Osteocyte (in vitro differentiated cells): ENCODE measurements at places on chromosomes 4 and X.

DNA sequence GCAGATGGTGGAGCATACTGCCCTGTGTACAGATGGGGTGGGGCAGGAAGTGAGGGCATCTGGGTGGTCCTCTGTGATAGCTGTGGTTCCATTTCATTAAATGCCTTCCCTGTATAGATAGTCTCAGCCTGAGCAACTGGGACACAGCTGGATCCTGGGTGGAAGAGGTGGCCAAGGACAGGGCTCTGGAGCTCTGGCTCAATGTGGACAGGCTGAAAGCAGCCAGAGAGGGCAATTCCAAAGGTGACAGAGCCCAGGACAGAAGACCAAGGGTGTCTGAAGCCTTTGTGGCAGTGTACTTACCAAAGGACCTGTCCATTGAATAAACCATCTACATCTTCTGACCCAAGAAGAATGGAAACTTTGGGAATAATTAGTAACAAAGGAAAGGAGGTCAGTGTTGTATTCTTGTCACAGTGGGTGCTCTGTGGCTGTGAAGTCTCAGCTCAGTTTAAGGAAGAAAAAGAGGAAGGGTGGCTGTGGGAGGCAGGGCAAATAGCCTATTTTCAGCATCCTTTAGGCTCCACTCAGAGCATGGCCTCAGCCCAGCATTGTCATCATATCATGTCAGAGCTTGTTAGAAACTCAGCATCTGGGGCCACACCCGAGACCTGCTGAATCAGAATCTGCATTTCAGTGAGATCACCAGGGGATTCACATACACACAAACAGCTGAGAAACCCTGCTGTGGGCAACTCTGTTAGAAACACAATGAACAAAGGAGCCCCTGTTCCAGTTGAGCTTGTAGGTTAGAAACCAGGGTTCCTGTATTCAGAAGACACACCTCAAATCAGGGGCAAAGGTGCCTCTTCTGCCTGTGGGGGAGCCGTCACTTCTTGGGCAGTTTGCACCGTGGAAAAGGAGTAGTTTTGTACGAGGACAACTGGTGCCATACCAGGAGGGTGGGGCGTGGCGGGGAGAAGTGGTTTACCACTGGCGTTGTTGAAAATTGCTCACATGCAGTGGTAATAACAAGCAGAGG, 168.6 kb downstream of the PTTG2 start:
- H3K4me1 ChIP-seq, result peaks cover 40% of the 10 kb centered on the region
- DNase-seq, result no peak
- H3K27me3 ChIP-seq, result no peaks in the 10 kb centered on the region
- peaks cover 17% of the 10 kb centered on the region for H3K36me3 ChIP-seq
- H3K4me3 ChIP-seq, result no peak overlapping the region

GRCh38 chr4:178937130-178937529, 1494.9 kb upstream of the AGA start:
- no peak for DNase-seq
- H3K36me3 ChIP-seq, result no peaks in the 10 kb centered on the region
- no peak overlapping the region for H3K27ac ChIP-seq
- no peak overlapping the region for H3K4me3 ChIP-seq

DNA sequence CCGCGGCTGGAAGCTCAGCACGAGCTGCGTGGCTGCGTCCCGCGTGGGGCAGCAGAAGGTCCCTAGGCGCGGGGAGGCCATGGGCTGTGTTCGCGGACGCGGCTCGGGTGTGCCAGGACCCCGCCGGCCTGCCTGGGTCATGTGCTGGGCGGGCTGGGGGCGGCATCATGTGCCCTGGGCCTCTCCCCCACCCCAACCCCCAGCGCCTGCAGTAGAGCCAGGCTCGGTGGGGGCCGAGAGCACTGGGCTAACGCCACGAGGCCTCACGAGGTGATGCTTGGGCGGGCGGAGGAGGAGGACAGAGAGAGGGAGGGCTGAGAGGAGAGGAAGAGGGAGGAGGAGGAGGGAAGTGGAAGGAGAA, at the start of gene GPR143:
Gene GPR143, minus strand, starts transcription at position 111 of the 361 bp plus-strand sequence. Its CDS starts 30 bp downstream, at position 81.
- no peaks in the 10 kb centered on the region for H3K36me3 ChIP-seq
- no peak within 1 kb of the TSS for H3K27ac ChIP-seq
- H3K4me3 ChIP-seq, result no peak within 1 kb of the TSS
- DNase-seq, result no peak

DNA sequence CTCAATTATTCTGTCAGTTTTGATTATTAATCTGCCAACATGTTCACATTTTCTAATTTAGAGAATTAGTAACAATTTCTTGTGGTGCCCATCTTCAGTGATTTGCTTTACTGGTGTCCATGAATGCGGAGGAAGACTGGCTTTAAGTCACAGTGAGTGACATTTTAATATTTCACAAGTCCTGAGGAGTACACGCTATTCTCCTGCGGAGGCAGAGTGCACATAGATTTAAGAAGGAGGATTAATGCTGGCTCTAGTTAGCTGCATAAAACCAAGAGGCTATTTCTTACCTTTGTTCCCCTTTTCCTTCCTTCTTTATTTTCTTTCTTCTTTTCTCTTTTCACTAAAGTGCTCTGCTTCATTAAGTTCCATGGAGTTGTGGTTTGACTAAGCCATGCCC, 495.2 kb upstream of the IGFBP7 start:
- no peak overlapping the region for H3K4me3 ChIP-seq
- no peaks in the 10 kb centered on the region for H3K4me1 ChIP-seq
- H3K27me3 ChIP-seq, result peaks cover 7% of the 10 kb centered on the region
- no peak overlapping the region for H3K27ac ChIP-seq

- no peak overlapping the region for H3K27ac ChIP-seq
- no peak overlapping the region for H3K4me3 ChIP-seq
- H3K36me3 ChIP-seq, result no peaks in the 10 kb centered on the region
- no peaks in the 10 kb centered on the region for H3K27me3 ChIP-seq
- DNase-seq, result no peak
Observed at GRCh38 chr4:166896254-166896653, 338.0 kb downstream of the SPOCK3 start.

GRCh38 chrX:102833136-102833535, 103.9 kb upstream of the RAB40AL start:
- H3K36me3 ChIP-seq, result peaks cover 4% of the 10 kb centered on the region
- H3K27me3 ChIP-seq, result no peaks in the 10 kb centered on the region
- H3K27ac ChIP-seq, result no peak overlapping the region
- H3K4me3 ChIP-seq, result no peak overlapping the region
